ENCODE measurements at places on chromosomes 13 and 19.

DNA sequence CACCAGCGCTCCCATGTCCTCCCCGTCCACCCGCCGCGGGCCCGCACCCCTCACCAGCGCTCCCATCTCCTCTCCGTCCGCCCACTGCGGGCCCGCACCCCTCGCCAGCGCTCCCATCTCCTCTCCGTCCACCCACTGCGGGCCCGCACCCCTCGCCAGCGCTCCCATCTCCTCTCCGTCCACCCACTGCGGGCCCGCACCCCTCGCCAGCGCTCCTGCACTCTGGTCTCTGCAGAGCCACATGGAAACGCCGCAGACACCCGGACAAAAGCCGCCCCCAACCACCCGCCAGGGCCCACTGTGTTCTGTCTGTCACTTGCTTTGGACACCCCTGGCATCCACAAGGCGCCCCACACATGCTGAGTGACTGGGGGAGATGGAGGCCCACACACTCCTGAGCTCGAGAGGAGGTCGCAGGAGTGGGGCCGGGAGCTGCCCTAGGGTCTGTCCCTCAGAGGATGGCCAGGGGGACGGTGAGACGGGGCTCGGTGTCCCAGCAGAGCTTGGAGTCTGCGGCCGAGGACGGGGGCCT is 7.4 kb downstream of the CFD start:
- no peak for DNase-seq

DNA sequence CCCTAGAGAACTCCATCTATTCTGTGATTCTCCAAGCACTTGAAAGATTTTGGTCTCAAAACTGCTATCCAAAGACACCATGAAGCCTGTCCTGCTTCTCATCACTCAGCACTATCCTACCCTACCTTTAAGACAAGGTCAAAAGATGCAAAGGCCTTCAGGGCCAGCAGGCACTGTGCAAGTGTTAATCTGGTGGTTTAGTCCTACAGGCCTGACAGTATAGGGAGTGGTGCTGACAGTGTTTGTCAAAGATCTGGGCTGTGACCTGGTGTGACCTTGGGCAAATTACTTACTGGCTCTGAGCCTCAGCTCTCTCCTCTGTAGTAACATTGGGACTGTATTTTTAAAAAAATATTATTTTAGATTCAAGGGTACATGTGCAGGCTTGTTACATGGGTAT is 28.0 kb downstream of the SIAH3 start:
- no peak for DNase-seq

GRCh38 chr19:23409392-23410048 is 14.2 kb upstream of the ZNF91 start:
- DNase-seq: no peak

GRCh38 chr19:13299838-13300237 is 149.6 kb downstream of the IER2 start:
- DNase-seq: no peak

GRCh38 chr13:111275995-111276618 is 44.3 kb upstream of the TEX29 start:
- no peak for DNase-seq

DNA sequence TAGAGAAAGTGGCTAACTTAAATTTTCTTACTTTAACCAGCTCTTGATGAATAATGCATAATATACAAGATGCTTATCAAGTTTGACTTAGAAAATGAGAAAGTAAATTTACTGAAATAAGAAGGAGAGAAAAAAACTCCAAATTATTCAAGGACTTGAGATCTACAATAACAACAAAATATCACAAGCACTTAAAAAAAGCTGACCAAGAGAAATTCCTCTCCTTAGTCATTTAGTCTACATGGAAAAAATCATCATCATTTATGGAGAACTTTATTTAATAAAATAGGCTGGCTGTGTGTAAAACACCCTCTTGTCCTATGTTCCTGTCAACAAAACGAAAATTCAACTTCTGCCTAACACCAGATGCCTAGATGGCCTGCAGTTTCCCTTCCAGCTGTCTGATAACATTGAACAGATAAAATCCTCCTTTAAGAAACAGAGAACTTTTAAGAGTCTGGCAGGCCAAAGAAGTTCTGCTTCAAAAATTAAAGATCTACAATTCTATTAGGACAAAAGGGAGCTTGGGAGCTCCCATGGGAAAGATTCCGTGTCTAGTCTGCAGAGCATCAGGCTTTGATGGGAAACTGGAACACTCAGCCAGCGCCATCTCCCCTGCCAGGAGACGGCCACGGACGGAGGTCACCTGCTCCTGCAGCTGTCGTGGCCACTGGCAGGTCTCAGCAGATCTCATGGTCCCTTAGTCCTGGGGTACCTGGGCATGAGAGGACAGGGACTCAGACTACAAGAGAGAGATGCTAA is 37.9 kb upstream of the ATP11A start:
- DNase-seq: no peak

- no peak for DNase-seq
Observed at GRCh38 chr19:2612619-2613249, 89.8 kb downstream of the GNG7 start.

GRCh38 chr13:51303063-51303552 is 36.4 kb upstream of the SERPINE3 start:
- no peak for DNase-seq

DNA sequence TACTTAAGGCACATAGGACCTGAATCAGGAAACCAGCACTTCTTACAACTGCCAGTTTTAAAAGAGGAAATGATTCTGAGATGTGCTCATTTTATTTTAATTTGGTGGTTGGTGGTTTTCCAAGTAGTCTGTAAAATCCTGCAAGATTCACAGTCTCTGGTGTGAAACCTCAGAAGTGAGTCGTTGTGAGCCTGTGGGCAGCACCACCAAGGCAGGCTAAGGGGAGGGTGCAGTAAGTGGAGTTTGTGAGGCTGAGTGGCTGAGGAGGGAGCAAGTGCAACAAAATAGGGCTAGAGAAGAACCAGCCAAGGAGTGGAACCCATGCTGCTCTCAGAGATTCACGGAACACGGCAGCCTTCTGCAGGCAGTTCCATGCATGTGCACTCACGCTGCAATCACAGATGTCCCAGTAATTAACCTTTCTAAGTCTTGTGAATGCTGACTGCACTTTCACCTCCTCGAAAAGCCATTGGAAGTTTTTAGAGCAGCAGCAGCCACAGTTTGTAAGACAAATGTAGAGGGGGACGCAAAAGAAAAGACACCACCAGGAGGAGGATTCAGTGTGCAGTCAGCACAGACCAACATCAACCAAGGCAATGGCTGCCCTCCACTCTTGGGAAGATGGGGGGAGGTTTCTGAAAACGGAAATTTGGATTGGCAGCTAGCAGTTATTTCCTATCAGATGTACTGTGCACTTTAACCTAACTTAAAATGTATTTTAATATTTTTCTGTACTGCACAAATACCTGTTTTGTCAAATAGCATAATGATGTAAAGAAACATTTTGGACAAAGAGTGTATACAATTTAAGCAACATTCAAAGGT is 44.9 kb downstream of the ESD start:
- DNase-seq: peak; percentile 46

GRCh38 chr19:55486043-55486970 is 1.3 kb downstream of the NAT14 start:
- DNase-seq: no peak

DNA sequence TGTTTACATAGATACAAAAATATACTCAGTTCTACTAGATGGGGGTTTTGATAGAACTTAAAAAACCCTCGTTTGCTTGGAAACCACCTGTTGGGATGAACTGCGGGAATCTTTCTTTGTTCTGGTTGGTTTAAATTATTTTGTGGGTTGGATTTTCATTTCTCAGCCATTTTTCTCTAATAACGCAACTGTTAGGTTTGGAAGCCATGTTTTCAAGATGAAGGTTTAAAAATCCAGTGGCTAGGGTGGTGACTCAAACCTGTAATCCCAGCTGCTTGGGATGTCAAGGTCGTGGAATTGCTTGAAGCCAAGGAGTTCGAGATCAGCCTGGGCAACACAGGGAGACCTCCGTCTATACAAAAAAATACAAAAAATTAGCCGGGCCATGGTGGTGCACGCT is 1.6 kb downstream of the URI1 start:
- no peak for DNase-seq

- no peak for DNase-seq
Observed at GRCh38 chr19:19335408-19336158, 15.0 kb downstream of the MAU2 start.

DNA sequence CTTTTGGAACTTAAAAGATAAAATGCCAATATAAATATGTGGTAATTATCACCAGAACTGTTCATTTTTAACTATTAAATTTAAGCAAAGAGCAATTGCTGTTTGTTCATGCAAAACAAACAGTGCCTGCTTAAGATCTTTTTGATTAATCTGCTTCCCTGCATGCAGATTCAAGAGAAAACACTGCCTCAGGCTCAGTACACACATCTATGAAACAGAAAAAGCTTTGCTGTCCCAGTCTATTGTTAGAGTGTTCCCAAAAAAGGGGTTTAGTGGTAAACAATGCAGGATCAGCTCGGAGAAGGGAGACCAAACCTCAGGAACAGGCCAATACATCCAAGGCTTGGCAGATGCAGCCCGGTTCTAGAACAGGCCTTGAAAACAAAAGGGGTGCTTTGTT is 49.3 kb upstream of the TDRD3 start:
- no peak for DNase-seq

DNA sequence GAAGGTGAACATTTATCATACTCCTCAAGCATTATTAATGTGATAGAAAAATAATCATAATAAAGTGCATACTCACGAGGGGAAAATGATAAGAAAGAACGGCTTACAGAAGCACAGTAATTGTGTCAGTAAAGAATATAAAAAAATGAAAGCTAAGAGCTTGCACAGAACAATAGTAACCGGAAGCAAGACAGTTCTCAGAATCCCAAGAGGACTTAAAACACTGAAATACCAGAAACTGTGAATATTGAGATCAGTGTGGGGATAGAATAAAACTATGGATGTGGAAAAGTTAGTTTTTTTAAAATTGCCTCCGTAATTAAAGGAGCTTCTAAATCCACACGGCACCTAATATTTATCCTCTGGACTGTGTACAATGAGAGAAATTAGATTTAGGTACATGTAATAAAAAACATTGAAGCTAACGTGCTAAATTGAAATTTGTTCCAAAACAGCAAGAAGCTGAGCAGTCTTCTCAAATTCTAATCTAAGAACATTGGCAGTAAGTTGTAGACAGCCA is 482.7 kb downstream of the SLITRK6 start:
- DNase-seq: no peak

DNA sequence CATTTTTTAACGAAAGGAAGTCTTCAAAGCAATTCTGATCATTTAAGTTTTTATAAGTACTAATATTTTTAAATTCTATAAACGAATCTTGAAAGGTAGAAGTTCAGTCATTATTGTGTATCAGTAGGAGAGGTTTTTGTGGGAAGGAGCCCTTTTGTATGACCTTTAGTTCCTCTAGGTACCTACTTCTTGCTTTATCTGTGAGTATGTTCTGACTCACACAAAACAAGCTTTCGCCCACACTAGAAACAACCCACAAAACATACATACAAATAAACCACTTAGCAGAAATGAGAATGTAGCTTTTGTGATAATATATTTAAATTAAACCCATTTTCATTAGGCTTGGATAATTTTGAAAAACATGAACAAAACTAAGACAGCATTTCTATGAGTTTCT is 27.8 kb downstream of the ERCC5 start:
- DNase-seq: no peak

GRCh38 chr13:101140087-101140770 is 276.1 kb downstream of the NALCN start:
- no peak for DNase-seq

- peak; percentile 48 for DNase-seq
Observed at GRCh38 chr19:4474514-4475022, 2.5 kb downstream of the HDGFL2 start.

DNA sequence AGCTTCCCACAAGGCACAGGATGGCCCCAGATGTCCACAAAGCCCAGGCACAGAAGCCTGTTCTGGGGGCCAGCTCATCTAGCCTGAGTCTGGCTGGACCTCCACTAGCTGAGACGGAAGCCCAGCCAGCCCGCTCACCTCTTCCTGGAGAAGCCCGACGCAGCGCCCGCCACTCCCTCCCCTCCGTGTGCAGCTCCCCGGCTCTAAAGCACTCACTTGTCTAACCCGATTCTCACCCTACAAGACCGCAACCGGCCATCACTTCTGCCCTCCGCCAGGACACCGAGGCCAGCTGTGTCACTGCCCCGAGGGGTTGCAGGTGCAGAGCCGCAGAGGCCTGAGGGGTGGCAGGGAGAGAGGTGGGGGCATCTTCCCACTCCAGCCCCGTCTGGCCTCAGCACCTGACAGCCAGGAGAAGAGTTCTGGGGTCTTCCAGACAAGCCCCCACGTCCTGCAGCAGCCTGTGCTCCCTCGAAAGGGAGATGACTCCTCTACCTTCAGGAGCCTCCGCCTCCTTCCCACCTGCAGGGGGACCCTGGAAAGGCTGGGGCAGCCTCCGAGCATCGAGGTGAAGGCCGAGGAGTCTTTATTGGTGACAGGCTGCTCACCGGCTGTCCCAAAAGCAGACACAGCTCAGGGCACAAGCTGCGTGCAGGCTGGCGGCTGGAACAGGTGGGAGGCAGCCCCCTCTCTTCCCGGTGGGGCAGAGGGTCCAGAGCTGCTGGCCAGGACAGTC is 5.9 kb upstream of the DIRAS1 start:
- no peak for DNase-seq

DNA sequence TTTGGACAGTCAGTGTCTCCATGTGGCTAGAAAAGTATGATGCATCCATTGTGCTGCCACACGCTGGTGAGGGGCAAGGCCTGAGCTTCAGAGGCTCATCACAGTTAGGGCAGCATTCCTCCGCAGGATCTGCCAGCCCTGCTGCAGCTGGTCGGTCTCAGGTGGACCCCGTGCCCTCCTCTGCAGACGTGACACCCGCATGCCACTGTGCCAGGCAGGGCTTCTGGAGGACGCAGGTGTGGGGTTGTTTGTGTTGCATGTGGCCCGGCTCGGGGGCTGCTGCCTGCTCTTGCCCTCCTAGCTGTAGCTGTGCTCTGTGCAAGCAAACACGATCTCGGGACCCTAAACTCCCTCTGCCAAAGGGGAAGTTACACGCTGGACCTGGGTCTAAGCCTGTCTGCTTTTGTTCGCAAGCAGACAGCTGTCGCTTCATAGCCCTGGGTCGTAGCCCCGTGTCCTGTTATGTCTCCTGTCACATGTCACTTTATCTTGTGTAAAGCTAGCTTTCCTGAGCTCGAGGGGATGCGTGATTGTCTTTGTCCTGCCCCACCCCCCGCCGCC is 45.3 kb downstream of the SLC7A9 start:
- DNase-seq: no peak
